Activated CD8-positive, alpha-beta T cell treated with anti-CD3 and anti-CD28 coated beads, Interleukin-2, amount 10 ng/mL, durations not matched to agents 7 days and 5 days (primary cell): ENCODE measurements at places on chromosomes 6 and 20. TPM values are rescaled to one million over a fixed set of nuclear protein-coding genes. Genes with fewer than 3 reads are reported as not detected.
A peak's percentile ranks its signal among the peaks of the same experiment; 100 is the strongest.

DNA sequence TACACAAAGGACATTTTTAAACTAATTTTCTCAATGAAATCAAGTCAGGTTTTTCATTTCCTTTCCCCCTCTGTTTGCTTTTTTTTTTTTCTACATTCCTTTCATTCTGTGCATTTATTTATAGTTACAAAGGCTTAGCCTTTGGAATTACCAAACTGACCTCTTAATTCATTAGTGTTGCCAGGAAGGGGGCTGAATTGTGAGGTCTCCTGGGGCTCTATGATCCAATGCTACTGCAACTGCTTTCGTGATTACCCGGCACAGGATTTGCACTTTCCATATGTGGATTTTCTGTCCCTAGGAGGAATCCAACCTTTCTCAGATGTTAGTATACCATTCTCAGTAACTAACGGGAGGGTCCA lies 35.3 kb downstream of the NEDD9 start:
- peaks cover 87% of the 10 kb centered on the region for H3K36me3 ChIP-seq
- peaks cover 76% of the 10 kb centered on the region for H3K4me1 ChIP-seq
- no peak for DNase-seq
- peak overlapping the region; percentile 36 for H3K27ac ChIP-seq

- no peaks in the 10 kb centered on the region for H3K4me1 ChIP-seq
- no peak overlapping the region for H3K4me3 ChIP-seq
- DNase-seq: no peak
- no peaks in the 10 kb centered on the region for H3K27me3 ChIP-seq
- H3K36me3 ChIP-seq: no peaks in the 10 kb centered on the region
These were observed 64.8 kb downstream of the HCRTR2 start for GRCh38 chr6:55239099-55239498.

DNA sequence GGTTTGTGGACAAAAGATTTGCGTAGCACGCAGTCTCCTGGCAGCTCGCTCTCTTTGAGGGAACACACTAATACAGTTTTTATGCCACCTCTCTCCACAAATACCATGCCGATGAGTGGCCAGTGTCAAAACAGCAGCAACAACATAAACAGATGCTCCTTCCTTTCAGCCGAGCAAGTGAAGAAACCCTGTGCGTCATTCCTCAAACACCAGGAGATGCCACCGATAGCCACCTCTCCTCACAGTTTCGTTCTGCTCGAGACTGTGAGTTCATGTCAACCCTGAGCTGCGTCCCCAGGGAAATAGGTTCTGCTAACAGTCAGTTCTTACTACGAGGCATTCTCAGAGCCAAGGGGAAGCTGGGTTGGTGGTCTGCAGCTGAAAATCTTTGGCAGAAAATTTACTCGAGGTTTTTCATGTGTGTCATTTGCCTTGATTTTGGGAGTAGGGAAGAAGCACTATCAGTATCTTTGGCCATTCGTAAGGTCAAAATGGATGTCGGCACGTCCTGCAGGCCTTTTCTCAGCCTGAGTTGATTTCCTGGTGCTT lies 59.9 kb downstream of the EYA2 start:
- no peaks in the 10 kb centered on the region for H3K4me1 ChIP-seq
- H3K27me3 ChIP-seq: peaks cover 2% of the 10 kb centered on the region
- H3K4me3 ChIP-seq: no peak overlapping the region
- DNase-seq: no peak
- H3K36me3 ChIP-seq: no peaks in the 10 kb centered on the region

DNA sequence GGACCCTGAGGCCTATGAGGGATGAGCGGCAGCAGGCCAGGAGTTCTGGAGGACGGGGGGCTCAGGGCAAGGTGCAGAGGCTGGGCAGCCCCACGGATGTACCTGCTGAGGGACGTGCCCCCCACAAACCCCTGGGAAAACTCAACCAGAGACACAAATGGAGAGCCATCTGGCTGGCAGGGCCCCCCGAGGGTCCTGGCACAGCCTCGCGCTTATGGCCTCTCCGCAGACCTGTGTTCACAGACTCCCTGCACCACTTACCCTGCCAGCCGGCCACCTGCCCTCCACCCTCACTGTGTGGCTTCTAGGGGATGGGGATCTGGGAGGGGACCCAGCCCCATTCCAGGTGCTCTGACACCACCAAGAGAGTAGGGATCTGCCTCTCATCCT lies 3.4 kb upstream of the ZBTB46 start:
- no peak overlapping the region for H3K27ac ChIP-seq
- peaks cover 12% of the 10 kb centered on the region for H3K4me1 ChIP-seq
- peaks cover 19% of the 10 kb centered on the region for H3K27me3 ChIP-seq
- H3K36me3 ChIP-seq: no peaks in the 10 kb centered on the region
- no peak for DNase-seq
- H3K4me3 ChIP-seq: no peak overlapping the region

DNA sequence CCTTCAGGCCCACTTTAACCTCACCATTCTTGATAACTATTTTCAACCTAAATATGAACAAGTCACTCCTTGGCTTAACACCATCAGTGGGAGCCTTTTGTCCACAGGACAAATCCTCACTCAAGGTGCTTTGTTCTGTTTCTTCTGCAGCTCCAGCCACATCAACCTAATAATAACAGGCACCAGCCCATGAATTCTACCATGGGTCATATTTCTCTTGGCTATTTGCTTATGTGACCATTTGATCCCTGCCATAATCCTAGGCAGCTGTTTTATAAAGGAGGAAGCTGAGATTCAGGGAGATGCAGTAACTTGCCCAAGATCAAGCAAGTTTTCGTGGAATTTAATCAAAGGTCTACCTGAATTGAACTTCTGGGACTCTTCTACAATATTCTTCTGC lies 561.3 kb downstream of the DHX35 start:
- H3K27me3 ChIP-seq: no peaks in the 10 kb centered on the region
- no peak overlapping the region for H3K4me3 ChIP-seq
- no peak for DNase-seq
- H3K27ac ChIP-seq: no peak overlapping the region

DNA sequence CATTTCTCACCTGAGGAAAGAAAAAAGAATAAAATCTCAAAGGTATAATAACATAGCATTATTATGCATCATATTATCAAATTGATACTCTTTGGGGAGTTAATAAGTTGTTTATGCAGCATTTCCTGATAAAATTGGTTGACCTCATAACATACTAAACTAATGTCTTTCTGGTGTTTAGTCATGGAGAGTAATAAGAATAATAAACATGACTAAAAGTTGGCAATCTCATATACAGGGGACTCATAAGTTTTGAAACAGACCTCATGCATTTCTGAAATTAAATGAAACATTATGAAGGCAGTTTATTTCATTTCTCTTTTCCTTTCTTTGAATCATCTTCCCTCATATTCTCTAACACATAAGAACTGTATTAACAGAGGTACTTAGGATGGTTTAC lies 60.5 kb upstream of the PRDM1 start:
- peaks cover 10% of the 10 kb centered on the region for H3K4me1 ChIP-seq
- no peak for DNase-seq
- H3K27me3 ChIP-seq: peaks cover 27% of the 10 kb centered on the region
- H3K36me3 ChIP-seq: no peaks in the 10 kb centered on the region

- H3K27me3 ChIP-seq: peaks cover 8% of the 10 kb centered on the region
- H3K4me3 ChIP-seq: no peak overlapping the region
- H3K4me1 ChIP-seq: no peaks in the 10 kb centered on the region
These were observed 218.3 kb downstream of the ALDH8A1 start for GRCh38 chr6:134731615-134732014.

- H3K4me1 ChIP-seq: peaks cover 6% of the 10 kb centered on the region
- H3K36me3 ChIP-seq: peaks cover 4% of the 10 kb centered on the region
- DNase-seq: no peak
- no peaks in the 10 kb centered on the region for H3K27me3 ChIP-seq
- no peak overlapping the region for H3K4me3 ChIP-seq
These were observed 18.5 kb downstream of the RNF144B start for GRCh38 chr6:18405477-18406293.

- H3K4me3 ChIP-seq: no peak overlapping the region
- H3K4me1 ChIP-seq: no peaks in the 10 kb centered on the region
These were observed 305.6 kb downstream of the CDH4 start for GRCh38 chr20:61557621-61558020.

DNA sequence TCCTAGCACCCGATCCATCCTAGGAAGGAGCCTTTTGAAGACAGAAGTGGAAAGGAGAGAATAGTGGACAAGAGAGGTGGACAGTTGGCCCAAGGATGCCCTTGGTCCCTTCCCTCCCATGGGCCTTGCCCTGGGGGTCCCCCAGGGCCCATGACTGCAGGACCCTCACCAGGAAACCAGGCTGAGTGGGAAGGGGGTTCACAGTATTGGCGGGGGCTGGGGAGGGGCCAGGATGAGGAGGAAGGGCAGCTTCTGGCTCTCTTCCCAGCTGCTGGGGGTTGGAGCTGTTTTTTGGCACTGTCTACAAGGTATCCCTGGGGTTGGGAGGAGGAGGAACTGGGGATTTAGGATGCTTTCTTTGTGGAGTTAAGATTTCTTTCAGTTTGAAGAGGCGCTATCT lies 4.0 kb upstream of the DSN1 start:
- peaks cover 5% of the 10 kb centered on the region for H3K36me3 ChIP-seq
- no peak for DNase-seq
- H3K27me3 ChIP-seq: peaks cover 4% of the 10 kb centered on the region
- H3K27ac ChIP-seq: no peak overlapping the region
- H3K4me3 ChIP-seq: no peak overlapping the region

GRCh38 chr6:87824958-87825491 lies 123.0 kb upstream of the AKIRIN2 start:
- H3K4me3 ChIP-seq: no peak overlapping the region
- no peaks in the 10 kb centered on the region for H3K36me3 ChIP-seq
- H3K27me3 ChIP-seq: no peaks in the 10 kb centered on the region
- peaks cover 4% of the 10 kb centered on the region for H3K4me1 ChIP-seq
- H3K27ac ChIP-seq: no peak overlapping the region

GRCh38 chr6:157380458-157380778 lies 572 bp upstream of the ZDHHC14 start:
- peak overlapping the region; percentile 79 for H3K4me3 ChIP-seq
- no peak for DNase-seq

DNA sequence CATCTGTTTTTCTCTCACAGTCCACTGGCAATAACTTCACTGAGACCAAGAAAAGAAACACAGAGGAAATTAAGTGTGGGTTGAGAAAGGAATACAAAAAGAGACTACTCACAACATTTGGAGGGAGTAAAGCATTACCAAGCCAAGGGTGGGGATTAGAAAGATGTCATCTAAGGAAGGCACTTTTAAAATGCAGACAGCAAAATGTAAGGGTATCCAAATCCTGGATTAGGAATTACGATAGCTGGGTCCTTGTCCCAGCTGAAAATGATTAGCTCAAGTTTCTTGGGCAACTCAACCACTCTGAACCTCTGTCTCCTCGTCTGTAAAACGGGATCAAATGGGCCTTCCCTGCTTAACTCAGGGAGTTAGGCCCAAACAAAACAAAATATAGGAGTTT lies 2.2 kb downstream of the LEMD2 start:
- peak overlapping the region; percentile 26 for H3K27ac ChIP-seq
- no peaks in the 10 kb centered on the region for H3K27me3 ChIP-seq
- peaks cover 48% of the 10 kb centered on the region for H3K36me3 ChIP-seq
- peak overlapping the region; percentile 10 for H3K4me3 ChIP-seq
- no peak for DNase-seq

GRCh38 chr6:95387845-95388244 lies 189.5 kb upstream of the MANEA start:
- DNase-seq: no peak
- no peaks in the 10 kb centered on the region for H3K36me3 ChIP-seq
- H3K4me1 ChIP-seq: no peaks in the 10 kb centered on the region

DNA sequence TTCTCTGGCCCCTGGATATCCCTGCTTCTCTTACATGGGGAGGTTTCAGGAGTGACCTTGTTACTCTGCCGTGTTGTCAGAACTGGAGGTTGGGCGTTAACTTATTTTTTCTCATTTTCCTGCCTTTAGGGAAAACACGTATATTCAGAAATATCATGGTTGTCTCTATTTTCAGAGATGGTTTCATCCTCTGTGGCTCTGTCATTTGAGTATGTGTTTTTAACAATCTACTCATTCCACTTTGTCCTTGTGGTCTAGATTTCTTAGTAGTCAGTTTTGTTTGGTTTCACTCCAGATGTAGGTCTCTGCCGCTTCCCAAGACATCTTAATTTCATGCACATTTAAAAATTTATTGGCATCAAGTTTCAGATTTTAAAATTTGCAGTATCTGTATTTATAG lies 45.9 kb downstream of the KCNS1 start:
- H3K4me3 ChIP-seq: no peak overlapping the region
- H3K27me3 ChIP-seq: no peaks in the 10 kb centered on the region
- no peak for DNase-seq
- H3K4me1 ChIP-seq: peaks cover 73% of the 10 kb centered on the region

- H3K4me3 ChIP-seq: no peak overlapping the region
- no peak for DNase-seq
- H3K27me3 ChIP-seq: peaks cover 10% of the 10 kb centered on the region
- H3K4me1 ChIP-seq: no peaks in the 10 kb centered on the region
- no peak overlapping the region for H3K27ac ChIP-seq
These were observed 6.3 kb upstream of the CDSN start for GRCh38 chr6:31126396-31127175.

DNA sequence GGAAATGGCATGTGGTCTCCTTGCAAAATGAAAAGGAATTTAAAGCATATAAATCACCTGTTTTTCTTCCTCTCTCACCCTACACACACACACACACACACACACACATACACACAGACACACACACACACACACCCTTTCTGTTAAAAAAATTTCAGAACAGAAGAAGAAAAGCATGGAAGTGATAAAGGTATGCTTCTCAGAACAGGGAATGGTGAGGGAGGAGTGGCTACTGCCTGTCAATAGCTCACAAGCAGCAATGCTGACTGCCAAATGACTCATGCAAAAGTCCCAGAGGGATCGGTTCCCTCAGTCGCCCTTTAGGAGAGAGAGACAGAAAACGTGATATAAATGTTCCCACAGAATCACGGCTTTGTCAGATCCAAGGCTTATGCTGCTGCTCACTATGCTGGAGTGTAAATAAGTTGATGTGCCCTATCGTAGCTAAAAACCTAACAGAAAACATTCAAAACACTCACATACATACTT lies 102.6 kb downstream of the IBTK start:
- H3K4me1 ChIP-seq: no peaks in the 10 kb centered on the region
- no peak overlapping the region for H3K27ac ChIP-seq
- no peak for DNase-seq

SSR1 gene
- total RNA-seq: 122 TPM

MMP24 gene
- not detected for total RNA-seq

XKR7 gene
- total RNA-seq: not detected

BNIP5 gene
- total RNA-seq: not detected

PTCHD4 gene
- total RNA-seq: not detected

IRF4 gene
- total RNA-seq: 91.2 TPM

SOD2 gene
- 59.1 TPM for total RNA-seq

USP49 gene
- total RNA-seq: 7.8 TPM

NKX2-2 gene
- not detected for total RNA-seq

TUBB2A gene
- total RNA-seq: 3.5 TPM
